ENCODE measurements at places on chromosomes 16 and 17.

GRCh38 chr17:79814974-79815835, 18.3 kb upstream of the CBX8 start:
- no peak overlapping the region for H3K27ac ChIP-seq
- peaks cover 53% of the 10 kb centered on the region for H3K27me3 ChIP-seq

DNA sequence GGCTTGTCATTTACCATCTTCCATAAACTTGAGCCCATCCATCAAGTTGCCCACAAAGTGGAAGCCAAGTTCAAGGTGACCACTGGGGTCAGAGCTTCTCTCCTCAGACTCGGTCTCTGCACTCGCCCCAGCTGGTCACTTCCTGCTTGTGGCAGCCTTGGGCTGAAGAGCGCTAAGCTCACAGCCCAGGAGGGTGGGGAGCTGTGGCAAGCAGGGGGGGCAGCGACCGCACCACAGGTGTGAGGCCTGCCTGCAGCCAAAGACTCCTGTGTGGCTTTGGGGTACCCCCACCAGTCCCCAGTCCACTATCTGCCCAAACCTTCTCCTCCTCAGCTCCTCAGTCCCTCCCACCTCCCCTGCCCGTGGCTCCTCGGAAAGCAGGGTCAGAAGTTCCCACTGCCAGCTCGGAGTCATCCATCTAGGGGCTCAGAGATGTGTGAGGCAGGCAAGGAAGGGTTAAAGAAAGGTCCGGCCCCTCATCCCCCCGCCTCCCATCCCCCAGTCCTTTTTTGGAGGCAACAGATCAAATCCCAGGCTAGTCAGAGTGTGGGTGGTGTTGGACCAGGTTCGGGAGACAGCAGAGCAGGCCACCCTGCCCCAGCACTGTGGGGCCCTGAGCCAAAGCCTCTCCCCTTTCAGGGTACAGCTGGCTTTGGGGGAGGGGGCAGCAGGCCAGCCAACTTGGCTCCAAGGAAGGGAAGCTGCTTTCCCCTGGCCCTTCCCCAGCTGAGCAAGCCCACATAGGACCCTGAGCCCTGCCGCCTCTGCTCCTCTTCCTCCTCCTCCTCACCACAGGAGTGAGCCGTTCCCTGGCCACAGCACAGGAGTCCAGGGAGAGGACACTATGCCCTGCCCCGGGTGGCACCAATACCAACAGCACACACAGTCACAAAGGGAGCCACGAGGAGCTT, 3.2 kb downstream of the CSF3 start:
- peak overlapping the region; percentile 72 for H3K27ac ChIP-seq
- peaks cover 20% of the 10 kb centered on the region for H3K4me1 ChIP-seq
- no peaks in the 10 kb centered on the region for H3K27me3 ChIP-seq
- H3K36me3 ChIP-seq, result peaks cover 27% of the 10 kb centered on the region
- no peak for DNase-seq

GRCh38 chr17:28178800-28179199, 136.3 kb downstream of the NLK start:
- H3K36me3 ChIP-seq, result peaks cover 23% of the 10 kb centered on the region
- no peaks in the 10 kb centered on the region for H3K27me3 ChIP-seq
- H3K4me1 ChIP-seq, result no peaks in the 10 kb centered on the region

- peaks cover 50% of the 10 kb centered on the region for H3K36me3 ChIP-seq
- H3K27ac ChIP-seq, result no peak overlapping the region
- no peaks in the 10 kb centered on the region for H3K4me1 ChIP-seq
- peak; percentile 31 for DNase-seq
- no peaks in the 10 kb centered on the region for H3K27me3 ChIP-seq
These were observed 4.7 kb downstream of the COQ7 start for GRCh38 chr16:19071811-19072777.

GRCh38 chr17:66945147-66945835, 19.2 kb upstream of the CACNG4 start:
- H3K27me3 ChIP-seq, result no peaks in the 10 kb centered on the region

- no peaks in the 10 kb centered on the region for H3K4me1 ChIP-seq
- H3K4me3 ChIP-seq, result no peak overlapping the region
- DNase-seq, result no peak
- H3K27ac ChIP-seq, result no peak overlapping the region
- no peaks in the 10 kb centered on the region for H3K27me3 ChIP-seq
- H3K36me3 ChIP-seq, result peaks cover under 1% of the 10 kb centered on the region
These were observed 32.5 kb downstream of the WIPF2 start for GRCh38 chr17:40251576-40251975.

GRCh38 chr16:89253548-89254287, 36.2 kb downstream of the ZNF778 start:
- H3K27me3 ChIP-seq, result no peaks in the 10 kb centered on the region
- DNase-seq, result no peak
- H3K36me3 ChIP-seq, result no peaks in the 10 kb centered on the region

GRCh38 chr16:56050916-56051315, 140.4 kb upstream of the GNAO1 start:
- DNase-seq, result no peak
- H3K27me3 ChIP-seq, result no peaks in the 10 kb centered on the region
- H3K4me3 ChIP-seq, result no peak overlapping the region
- no peaks in the 10 kb centered on the region for H3K4me1 ChIP-seq
- no peaks in the 10 kb centered on the region for H3K36me3 ChIP-seq

- peaks cover 27% of the 10 kb centered on the region for H3K27me3 ChIP-seq
- peaks cover 2% of the 10 kb centered on the region for H3K4me1 ChIP-seq
- no peaks in the 10 kb centered on the region for H3K36me3 ChIP-seq
- H3K27ac ChIP-seq, result no peak within 1 kb of the TSS
- DNase-seq, result no peak
These were observed at the start of gene CPNE7 for GRCh38 chr16:89575247-89576152. CPNE7 (plus strand) TSS chr16:89575758; CDS start chr16:89575898, 140 bp downstream.
